ENCODE measurements at places on chromosomes 1 and 21.

DNA sequence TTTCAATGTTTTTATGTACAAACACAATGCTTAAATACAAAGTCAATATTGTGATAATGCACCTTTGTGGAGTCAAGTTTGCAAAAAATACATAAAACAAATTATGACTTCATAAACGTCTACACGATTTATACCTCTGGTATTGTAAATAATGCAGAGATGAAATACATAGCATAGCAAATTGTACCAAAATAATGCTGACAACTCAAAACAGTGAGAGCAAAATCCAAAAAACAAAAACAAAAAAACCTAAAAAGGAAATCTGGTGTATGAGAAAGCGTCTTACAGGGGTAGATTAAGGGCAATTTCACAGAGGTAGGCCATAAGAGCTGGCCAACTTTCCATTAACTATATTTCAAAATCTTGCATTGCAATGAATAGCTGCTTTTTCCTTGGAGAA lies 161.5 kb upstream of the LRRC7 start:
- no peak for DNase-seq

- DNase-seq = no peak
Observed at GRCh38 chr1:113976609-113977278, 2.5 kb upstream of the OLFML3 start.

GRCh38 chr1:80444171-80444570 lies 1356.6 kb upstream of the ADGRL2 start:
- no peak for DNase-seq

DNA sequence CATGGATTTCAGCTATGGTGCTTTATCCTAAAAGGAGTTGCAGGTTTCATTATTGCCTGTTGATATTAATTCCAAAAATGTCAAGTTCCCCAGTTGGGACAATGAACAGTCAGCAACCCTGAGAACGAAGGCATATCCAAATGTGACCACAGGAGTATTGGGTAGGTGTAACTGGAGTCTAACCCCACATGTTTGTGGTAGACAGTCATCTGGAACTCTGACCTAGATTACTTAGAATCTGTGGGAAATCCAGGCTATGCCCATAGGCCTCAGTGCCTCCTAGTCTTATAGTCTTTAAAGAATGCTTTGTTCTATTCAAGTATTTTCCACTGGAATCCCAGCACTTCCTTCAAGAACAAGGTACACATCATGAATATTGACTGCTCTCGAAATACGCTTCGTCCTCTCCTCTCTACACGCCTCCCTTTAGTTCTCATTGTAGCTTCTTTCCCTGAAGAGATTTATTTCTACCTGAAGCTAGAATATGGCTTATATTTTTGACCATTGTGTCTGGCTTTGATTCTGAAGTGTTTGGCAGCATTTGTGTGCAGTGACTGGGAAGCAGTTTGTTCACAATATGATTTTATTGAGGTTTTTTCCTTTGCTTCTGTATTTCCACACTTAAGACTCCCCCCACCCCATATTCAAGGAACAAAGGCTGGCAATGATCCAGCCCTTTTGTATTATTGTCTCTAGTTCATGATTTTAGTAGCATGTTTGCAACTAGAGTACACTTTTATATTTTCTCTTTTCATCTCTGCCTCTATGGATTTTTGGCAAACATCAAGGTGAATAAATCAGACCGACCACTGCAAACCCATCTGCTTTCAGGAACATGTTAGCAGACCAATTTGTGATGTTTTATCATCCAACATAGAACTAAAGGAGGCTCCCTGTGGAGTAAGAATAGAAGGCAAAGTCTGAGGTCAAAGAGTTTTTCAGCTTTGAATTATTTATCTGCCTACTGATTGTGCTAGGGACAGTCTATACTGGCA lies 178.6 kb downstream of the GPR52 start:
- no peak for DNase-seq

GRCh38 chr1:115632251-115633026 lies 9.3 kb upstream of the VANGL1 start:
- DNase-seq = no peak

DNA sequence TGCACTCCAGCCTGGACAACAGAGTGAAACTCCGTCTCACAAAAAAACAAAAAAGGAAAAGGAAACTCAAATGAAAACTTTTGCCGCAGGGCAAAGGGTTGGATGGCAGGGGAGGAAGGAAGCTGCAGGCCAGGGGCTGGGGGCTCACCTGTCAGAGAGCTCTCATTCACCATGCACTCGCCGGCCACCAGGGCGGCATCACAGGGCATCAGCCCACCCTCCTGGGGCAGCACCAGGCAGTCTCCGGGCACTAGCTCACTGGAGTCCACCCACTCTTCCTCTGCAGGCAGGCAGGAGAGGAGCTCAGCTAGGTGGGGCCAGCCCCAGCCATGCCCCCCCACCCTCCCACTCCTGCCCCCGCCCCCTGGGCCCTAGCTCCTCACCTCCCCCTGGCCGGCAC lies 11.9 kb downstream of the ATP13A2 start:
- no peak for DNase-seq

- no peak for DNase-seq
Observed at GRCh38 chr1:222938986-222939385, 124.1 kb downstream of the DISP1 start.

- DNase-seq = no peak
Observed at GRCh38 chr1:33396188-33397124, 34.4 kb downstream of the PHC2 start.

All from activated CD4-positive, alpha-beta T cell treated with anti-CD3 and anti-CD28 coated beads, Interleukin-2, amount 50 U/mL, for 4 hours (primary cell).